ENCODE measurements at places on chromosomes 7 and 10. TPM values are rescaled to one million over a fixed set of nuclear protein-coding genes. Genes with fewer than 3 reads are reported as not detected.

DNA sequence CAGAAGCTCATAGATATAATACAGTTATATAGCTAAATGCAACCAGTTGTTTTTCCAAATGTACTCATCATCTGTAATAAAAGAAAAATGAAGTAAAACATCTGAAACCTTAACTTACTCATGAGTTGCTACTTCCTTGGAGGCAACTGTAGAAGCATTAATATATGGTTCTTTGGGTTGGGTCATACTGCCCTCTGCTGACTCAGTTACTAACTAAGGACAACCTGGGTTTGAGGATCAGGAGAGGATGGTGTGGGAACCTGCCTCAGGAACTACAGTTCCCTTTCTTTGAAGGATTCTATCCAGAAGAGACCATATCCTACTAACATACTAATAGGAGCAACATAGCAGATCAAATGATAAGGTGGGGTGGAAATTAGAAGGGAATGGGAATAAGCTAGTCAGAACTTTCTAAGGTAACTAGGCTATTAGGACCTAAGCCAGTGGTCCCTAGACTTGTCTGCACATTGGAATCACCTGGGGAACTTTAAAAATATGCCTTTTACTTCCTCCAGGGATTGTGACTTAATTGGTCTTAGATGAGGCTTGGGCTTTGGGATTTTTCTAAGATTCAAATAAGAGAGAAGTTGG lies 20.7 kb downstream of the COX15 start:
- no peak for DNase-seq

- DNase-seq: peak; percentile 19
Measured at GRCh38 chr10:124723826-124724225, 20.4 kb downstream of the FAM53B start.

- no peak for DNase-seq
Measured at GRCh38 chr7:44320141-44320540, 5.3 kb downstream of the CAMK2B start.

- DNase-seq: no peak
Measured at GRCh38 chr7:5302577-5302976, 19.8 kb downstream of the SLC29A4 start.

- DNase-seq: no peak
Measured at GRCh38 chr7:148702876-148703670, 4.4 kb downstream of the CUL1 start.

DNA sequence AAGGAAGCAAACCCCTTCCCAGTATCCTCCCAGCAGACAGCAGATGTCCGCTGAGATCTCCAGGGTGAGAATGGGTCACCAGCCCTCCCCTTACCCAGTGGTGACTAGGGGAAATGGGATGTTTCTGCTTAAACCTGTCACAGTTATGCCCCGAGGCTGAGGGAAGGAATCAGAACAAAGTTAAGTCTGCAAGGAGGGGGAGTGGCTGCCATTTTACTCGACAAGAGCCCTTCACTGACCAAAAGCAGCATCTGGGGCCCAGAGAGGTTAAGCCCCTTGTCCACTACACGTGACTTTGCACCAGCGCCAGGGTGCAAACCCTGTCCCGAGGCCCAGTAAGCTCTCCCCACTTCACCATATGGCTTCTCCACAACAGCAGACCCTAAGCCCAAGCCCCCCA lies 4.6 kb upstream of the NANOS1 start:
- no peak for DNase-seq

GRCh38 chr7:101960323-101960722 lies 142.9 kb downstream of the CUX1 start:
- no peak for DNase-seq

GRCh38 chr10:77868523-77868922 lies 58.0 kb downstream of the DLG5 start:
- no peak for DNase-seq

- DNase-seq: no peak
Measured at GRCh38 chr7:92043637-92044036, 90.6 kb downstream of the CYP51A1 start.

- DNase-seq: no peak
Measured at GRCh38 chr7:128725531-128725930, 13.6 kb upstream of the CALU start.

GRCh38 chr10:178208-178607 lies 43.0 kb downstream of the ZMYND11 start:
- DNase-seq: no peak

GRCh38 chr7:150719960-150720891 lies 3.8 kb downstream of the GIMAP1 start:
- no peak for DNase-seq

DNA sequence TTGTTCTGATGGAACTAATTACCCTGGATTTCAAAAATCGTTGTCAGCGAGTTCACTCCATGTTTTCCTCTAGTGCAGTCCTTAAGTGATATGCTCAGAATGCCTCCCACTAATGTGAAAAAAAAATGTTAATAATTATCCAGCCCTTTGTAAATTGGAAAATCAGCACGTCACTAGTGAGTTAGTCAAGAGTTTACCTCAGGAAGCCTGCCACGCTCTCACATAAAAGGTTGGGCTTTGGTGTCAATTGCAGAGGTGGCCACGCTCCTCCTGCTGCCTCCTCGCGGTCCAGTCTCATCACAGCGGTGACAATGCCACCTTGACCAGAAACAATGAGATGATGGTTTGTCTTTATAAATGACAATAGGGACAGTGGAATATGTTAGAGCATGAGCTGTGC lies 22.5 kb downstream of the UPP1 start:
- DNase-seq: no peak

- DNase-seq: no peak
Measured at GRCh38 chr10:66378117-66378876, 547.5 kb upstream of the LRRTM3 start.

DNA sequence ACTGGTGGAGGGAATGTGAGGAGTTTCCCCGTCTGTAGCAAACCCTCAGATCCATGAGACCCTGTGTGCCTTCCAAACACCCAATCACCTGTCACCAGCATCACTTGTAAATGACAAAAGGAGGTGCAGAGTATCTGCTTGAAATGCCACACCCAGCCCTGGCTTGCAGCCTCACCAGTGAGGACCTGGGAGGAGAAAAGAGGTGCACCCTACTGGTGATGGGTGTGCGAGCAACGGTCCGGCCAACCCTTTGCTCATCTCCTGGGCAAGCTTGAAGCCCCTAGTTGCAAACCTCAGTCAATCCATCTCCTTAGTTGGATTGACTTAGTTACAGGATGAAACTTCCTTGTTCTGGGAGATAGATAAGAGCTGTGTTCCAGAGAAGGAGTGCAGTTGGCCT lies 62.4 kb upstream of the WAPL start:
- DNase-seq: no peak

DNA sequence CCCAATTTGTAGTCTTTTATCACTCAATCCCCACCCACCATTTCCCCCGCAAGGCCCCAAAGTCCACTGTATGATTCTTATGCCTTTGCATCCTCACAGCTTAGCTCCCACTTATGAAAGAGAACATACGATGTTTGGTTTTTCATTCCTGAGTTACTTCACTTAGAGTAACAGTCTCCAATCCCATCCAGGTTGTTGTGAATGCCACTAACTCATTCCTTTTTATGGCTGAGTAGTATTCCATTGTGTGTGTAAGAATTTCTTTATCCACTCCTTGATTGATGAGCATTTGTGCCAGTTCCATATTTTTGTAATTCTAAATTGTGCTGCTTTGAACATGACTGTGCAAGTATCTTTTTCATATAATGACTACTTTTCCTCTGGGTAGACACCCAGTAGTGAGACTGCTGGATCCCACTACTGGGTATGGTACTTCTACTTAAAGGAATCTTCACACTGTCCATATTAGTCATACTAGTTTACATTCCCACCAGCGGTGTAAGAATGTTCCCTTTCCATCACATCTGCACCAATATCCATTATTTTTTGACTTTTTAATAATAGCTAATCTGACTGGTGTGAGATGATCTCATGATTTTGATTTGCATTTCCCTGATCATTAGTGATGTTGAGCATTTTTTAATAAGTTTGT lies 152.6 kb downstream of the JMJD1C start:
- DNase-seq: no peak

DNA sequence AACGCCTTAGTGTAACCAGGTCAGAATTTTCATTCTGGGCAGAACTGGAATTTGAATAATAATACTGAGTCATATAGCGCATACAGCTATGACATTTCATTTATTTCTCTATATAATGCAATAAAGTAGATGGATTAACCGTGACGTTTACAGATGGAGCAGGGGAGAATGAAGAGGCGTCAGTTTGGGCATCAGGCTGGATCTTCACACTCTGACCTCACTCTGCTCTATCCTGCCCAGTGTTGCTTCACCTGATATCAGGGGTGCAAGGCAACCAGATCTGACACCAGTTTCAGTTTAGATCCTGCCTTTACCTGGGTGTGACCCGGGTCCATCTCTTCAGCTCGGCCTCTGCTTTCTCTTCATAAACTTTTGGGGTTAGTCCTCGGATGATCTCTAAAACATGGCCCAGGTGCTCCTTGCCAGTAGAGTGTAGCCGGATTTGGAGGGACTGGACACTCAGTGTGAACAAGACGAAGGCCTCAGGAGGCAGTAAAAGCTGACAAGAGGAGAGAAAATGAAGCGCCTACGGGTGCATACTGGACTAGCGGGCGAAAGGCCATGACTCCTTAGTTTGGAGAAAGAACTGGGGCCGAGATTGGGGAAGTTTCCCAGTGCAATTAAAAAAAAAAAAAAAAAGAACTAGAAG lies 1.4 kb upstream of the ZYX start:
- peak; percentile 50 for DNase-seq

DNA sequence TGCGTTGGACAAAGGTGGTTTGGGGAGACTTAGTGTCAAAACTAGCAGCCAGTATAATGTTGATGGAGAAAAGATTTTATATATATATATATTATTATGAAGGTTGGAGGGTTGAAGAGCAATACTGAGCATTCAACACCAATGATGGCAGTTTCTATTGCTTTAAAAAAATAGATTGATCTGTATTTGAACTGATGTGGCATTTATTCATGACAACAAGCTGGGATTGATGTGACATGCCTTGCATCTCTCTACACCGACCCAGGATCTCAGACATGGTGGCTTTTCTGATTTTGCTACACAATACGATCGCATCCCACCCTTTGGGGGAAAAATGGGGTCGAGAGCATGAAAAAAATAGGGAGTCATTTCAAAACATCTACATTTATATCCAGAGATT lies 175.4 kb downstream of the POU6F2 start:
- DNase-seq: no peak

DNA sequence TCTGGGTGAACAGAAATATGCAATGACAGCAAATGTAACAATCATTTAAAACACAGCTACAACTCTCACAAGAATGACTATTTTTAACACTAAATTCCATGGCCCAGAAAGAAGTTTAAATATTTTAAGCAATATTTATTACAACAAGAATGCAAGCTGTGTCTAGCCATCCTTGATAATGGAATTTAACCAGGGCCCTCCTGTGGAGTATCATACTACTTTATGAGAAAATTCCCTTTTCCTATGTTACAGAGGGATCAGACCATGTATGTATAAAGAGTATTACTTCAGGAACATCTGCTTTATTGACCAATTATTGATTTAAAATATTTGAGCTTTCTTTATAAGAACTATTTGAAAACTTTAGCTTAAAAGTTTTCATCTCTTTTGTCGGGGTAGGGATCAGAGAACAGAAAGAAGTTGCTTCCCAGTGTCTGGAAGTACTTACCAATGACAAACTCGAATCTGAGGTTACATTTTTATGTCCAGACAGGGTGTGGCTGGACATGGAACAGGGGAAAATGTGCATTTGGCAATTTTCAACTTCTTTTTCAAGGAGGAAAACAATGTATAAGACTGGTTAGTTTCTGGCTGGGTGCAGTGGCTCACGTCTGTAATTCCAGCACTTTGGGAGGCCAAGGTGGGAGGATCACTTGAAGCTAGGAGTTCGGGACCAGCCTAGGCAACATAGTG lies 48.3 kb upstream of the NRBF2 start:
- no peak for DNase-seq

- no peak for DNase-seq
Measured at GRCh38 chr7:104791080-104791479, 222.9 kb upstream of the KMT2E start.

- DNase-seq: no peak
Measured at GRCh38 chr7:103996639-103997038, 7.2 kb upstream of the RELN start.

- no peak for DNase-seq
Measured at GRCh38 chr10:109698086-109698485, 225.2 kb downstream of the XPNPEP1 start.

- DNase-seq: no peak
Measured at GRCh38 chr7:100942045-100942774, 7.1 kb upstream of the MUC3A start.

DNA sequence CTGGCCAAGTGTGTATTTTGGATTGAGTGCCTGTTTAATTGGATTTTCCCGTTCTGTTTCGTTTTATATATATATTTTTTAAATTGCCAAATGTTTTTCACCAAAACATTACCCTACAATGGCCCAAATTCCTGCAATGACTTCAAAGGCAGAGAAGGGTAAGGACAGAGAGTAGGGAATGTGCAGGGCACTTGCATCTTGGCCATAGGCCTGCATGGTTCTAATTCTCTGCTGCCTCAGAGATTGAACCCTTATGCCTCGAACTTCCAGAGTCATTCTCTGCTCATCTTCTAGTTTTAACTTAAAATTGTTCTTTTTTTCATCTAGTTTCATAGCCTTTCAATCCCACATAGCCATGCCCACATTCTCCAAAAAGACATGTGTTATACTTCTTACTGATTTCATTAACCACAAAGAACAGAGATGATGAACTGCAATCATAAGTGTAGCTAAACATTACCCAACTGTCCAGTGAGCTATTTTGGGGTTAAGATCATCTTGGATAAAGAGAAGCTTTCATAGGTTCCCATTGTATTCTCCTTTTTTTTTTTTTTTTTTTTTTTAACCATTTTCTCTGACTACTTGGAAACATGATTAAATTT lies 177.6 kb downstream of the PLXDC2 start:
- DNase-seq: no peak

The MLXIPL gene
- 14.0 TPM for total RNA-seq

The AHCYL2 gene
- total RNA-seq: 11.2 TPM

The SPDYE6 gene
- total RNA-seq: not detected

The CNTNAP2 gene
- not detected for total RNA-seq

The NRCAM gene
- total RNA-seq: 1.7 TPM

The CHN2 gene
- 8.4 TPM for total RNA-seq

The AKR1D1 gene
- not detected for total RNA-seq

The GNG11 gene
- total RNA-seq: 22.7 TPM

The GRID2IP gene
- not detected for total RNA-seq

The CCDC126 gene
- 15.5 TPM for total RNA-seq

The AZGP1 gene
- 1.2 TPM for total RNA-seq

The KLF14 gene
- total RNA-seq: 0.23 TPM

The NUTM2E gene
- total RNA-seq: 0.46 TPM

The NPC1L1 gene
- 0.14 TPM for total RNA-seq

The VCL gene
- 480 TPM for total RNA-seq

The LGI1 gene
- not detected for total RNA-seq

The HTR5A gene
- not detected for total RNA-seq
